ENCODE measurements at places on chromosomes 2 and 18. TPM values are rescaled to one million over a fixed set of nuclear protein-coding genes. Genes with fewer than 3 reads are reported as not detected.

ZNF385B gene
- total RNA-seq, result not detected

ZNF532 gene
- 118 TPM for total RNA-seq

ESPNL gene
- total RNA-seq, result 0.72 TPM

DNA sequence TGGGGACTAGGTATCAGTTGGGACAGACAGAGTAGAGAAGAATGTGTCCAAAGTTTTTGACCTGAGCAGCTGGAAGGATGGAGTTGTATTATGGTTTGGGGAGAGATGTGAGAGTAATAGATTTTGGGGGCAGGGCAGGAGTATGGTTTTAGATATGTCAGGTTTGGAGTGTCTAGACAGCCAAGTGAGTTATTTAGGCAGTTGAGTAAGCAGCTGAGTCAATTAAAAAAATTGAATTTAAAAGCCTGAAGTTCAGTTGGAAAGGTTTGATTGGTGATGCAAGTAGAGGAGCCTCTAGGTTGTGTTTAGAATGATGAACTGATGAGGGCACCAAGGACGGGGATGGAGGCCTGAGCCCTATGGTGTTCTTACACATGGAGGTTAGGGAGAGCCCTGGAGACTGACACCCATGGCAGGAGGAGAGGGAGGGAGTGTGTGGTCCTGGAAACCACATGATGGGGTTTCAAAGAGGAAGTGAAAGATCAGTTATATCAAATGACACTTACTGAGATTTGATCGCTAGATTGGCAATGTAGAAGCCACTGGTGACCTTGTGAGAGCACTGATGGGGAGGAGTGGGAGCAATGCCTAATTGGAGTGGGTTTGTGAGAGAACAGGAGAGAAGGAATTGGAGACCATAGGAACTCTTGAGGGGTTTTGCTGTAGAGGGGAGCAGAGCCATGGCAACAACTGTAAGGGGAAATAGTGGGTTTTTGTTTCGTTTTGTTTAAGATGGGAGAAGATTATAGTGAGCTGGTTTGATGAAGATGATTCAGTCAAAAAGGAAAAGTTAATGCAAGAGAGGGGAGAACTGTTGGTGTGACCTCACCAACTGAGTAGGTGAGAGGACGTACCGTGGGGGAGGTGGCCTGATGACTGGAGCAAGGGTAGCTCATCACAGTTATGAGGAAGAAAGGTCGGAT, 10.3 kb downstream of the ITGA6 start:
- peaks cover 45% of the 10 kb centered on the region for H3K4me1 ChIP-seq
- H3K4me3 ChIP-seq, result no peak overlapping the region
- no peaks in the 10 kb centered on the region for H3K27me3 ChIP-seq
- no peak overlapping the region for H3K27ac ChIP-seq

DNA sequence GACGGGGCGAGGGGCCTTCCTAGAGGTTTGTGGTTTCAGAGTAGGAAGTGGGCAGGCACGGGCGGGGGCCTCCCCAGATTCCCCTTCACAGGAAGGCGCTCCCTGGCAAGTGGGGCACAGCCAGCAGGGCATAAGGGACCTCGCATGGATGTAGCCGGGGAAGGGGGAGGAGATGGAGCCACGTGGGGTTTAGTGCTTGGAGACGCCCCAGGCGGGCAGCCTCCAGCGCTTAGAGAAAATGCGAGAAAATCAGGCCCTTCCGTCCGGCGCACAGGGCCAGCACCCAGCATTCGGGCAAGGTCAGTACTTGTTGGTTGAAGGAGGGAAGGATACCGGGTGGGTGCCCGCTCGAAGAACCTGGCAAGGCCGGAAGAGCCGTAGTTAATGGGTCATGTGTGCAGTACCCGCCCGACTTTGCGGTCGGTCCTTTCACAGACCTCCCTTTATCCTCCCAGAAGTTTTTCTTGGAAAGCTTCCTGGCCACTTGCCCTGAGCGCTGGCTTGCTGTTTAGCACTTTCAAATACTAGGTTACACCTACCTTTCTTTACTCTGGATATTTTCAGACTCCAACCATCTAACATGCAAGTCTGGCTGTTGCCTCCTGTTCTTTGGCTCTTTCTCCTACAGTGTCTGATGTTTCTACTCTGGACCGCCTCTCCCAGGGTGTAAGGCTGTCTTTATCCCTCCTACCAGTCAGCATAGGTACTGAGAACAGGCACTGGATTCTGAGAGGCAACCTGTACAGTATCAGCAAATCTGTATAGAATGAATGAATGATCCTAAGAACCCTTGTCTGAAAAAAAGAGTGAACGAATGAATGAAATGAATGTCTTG, 78.1 kb downstream of the CIB4 start:
- H3K27me3 ChIP-seq, result peaks cover 43% of the 10 kb centered on the region
- no peaks in the 10 kb centered on the region for H3K36me3 ChIP-seq
- DNase-seq, result no peak
- no peak overlapping the region for H3K27ac ChIP-seq
- H3K4me1 ChIP-seq, result no peaks in the 10 kb centered on the region
- no peak overlapping the region for H3K4me3 ChIP-seq

- H3K27me3 ChIP-seq, result no peaks in the 10 kb centered on the region
- no peaks in the 10 kb centered on the region for H3K36me3 ChIP-seq
- H3K4me1 ChIP-seq, result peaks cover 30% of the 10 kb centered on the region
- no peak overlapping the region for H3K4me3 ChIP-seq
- peak overlapping the region; percentile 73 for H3K27ac ChIP-seq
These were observed 328.7 kb upstream of the FAM98A start for GRCh38 chr2:33927756-33928155.

DNA sequence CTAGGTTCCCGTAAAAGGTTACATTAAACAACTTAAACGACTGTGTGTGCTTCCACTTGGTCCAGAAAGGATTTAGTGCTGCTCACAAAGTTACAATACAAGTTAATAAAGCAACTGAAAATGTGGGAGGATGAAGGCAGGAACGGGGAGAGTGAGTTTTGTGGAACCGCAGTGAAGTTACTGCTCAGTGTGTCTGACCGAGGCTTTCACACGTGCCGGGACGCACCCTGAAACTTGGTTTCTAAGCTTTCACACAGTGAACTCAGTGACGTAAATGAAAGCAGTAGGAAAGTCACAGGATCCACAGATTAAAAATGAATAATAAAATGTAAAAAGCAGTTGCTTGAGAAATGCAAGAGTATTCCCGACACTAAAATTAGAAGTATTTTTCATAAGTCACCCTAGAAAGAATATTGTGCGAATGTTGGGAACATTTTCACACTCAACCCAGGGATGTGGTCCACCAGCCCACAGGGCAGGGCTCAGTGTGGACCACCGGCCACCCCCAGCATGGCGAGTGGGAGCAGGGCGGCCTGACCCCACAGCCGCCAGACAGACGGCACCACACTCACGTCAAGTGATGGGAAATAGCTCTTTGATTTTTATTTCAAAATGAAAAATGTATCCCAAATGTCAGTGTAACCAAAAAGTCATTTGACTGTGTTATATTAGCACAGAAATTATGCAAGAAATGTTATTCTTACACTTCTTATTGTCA, 32.6 kb upstream of the CHMP1B start:
- DNase-seq, result no peak
- no peaks in the 10 kb centered on the region for H3K36me3 ChIP-seq
- no peaks in the 10 kb centered on the region for H3K4me1 ChIP-seq
- no peak overlapping the region for H3K4me3 ChIP-seq
- H3K27ac ChIP-seq, result no peak overlapping the region

GRCh38 chr2:152309352-152310214, 25.4 kb upstream of the FMNL2 start:
- no peak overlapping the region for H3K27ac ChIP-seq
- H3K4me3 ChIP-seq, result no peak overlapping the region
- H3K27me3 ChIP-seq, result no peaks in the 10 kb centered on the region
- peaks cover 9% of the 10 kb centered on the region for H3K4me1 ChIP-seq
- no peaks in the 10 kb centered on the region for H3K36me3 ChIP-seq

DNA sequence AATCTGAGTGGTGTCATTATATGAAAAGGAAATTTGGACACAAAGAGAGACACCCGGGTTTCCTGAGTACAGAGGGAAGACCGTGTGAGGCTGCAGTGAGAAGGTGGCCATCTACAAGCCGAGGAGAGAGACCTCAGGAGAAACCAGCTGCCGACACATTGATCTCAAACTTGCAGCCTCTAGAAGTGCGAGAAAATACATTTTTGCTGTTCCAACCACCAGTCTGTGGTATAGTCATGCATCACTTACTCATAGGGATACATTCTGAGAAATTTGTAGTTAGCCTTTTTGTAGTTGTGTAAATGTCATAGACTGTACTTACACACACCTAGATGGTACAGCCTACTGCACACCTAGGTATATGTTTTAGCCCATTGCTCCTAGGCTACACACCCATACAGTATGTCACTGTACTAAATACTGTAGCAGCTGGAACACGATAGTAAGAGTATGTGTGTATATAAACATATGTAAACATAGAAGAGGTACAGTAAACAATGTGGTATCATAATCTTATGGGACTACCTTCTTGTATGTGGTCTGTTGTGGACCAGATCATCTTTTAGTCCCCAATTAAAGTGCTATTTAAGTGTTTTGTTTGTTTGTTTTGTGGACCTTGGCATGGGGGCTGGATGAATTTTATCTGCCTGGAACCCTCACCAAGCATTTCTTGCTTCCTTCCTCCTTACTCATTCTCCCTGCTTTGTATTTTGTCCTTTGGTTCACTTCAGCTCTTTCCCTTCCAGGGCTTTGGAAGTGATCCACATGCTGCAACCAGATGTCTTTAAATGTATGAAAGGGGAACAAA, 38.3 kb upstream of the SESTD1 start:
- H3K36me3 ChIP-seq, result no peaks in the 10 kb centered on the region
- no peak for DNase-seq
- no peak overlapping the region for H3K27ac ChIP-seq
- no peaks in the 10 kb centered on the region for H3K27me3 ChIP-seq

DNA sequence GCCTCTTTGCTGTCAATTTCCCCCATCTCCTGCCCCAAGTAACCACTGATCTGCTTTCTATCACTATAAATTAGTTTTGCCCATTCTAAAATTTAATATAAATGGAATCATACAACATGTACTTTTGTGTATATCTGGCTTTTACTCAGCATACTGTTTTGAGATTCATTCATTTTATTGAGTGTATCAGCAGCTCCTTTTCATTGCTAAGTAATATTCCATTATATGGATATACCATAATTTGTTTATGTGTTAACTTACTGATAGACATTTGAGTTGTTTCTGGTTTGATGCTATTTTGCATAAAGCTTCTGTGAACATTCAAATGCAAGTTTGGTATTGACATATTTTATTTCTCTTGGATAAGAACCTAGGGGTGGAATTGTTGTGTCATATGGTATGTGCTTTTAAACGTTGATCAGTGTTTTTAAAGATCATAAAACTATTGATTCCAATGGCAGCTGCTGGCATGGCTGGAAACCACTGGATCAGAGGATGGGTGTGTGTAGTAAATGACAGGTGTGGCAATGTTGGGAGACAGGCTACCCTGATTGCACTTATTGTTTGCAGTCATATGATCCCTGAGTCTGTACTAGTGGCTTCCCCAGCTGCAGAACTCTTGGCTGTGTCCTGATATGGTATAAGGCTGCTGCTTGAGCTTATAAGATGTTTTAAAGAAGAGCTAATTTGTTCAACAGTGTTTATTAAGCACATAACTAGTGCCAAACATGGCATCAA, 75.3 kb downstream of the CYP1B1 start:
- H3K27me3 ChIP-seq, result no peaks in the 10 kb centered on the region
- DNase-seq, result no peak
- H3K36me3 ChIP-seq, result no peaks in the 10 kb centered on the region
- H3K4me3 ChIP-seq, result no peak overlapping the region

- DNase-seq, result peak; percentile 40
- no peaks in the 10 kb centered on the region for H3K36me3 ChIP-seq
- no peak overlapping the region for H3K4me3 ChIP-seq
- H3K4me1 ChIP-seq, result no peaks in the 10 kb centered on the region
- no peak overlapping the region for H3K27ac ChIP-seq
These were observed 45.5 kb upstream of the MSH2 start for GRCh38 chr2:47357483-47357882.

DNA sequence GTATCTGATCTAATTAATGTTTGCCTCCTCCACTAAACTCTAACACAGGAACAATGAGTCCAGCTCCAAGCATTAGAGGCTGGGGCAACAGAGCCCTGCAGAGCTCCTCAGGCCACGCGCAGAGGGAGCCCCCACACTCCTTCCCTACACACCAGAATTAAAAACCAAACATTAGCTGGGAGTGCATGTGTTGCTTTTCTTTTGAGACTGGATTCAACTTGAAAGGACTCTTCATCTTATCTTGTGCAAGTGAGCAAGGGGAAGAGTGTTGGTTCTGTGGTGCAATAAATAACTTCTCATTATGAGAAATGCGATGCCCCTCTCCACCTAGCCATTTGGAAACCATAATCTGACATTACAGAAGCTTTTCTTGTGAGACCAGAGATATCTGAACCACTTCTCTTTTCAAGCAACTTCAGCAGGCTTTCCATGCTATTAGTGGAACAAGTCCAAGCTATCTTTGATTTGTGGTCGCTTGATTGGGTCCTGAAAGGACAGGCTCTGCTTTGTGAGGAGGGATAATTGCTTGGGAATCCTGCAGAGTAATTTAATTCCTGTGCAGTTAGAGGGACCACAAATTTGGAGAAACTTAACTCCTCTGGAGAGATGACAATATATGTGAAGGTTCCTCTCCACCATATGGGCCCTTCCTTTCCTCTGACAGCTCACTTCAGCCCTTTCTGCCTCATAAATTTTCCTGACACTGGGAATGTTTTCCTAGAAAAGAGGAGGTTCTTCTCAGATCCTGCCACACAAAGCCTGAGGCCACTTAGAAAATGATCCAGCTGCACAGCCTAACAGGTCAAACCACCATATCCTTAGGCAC, 112.5 kb downstream of the ATL2 start:
- DNase-seq, result no peak
- H3K4me1 ChIP-seq, result no peaks in the 10 kb centered on the region
- no peak overlapping the region for H3K4me3 ChIP-seq

- no peaks in the 10 kb centered on the region for H3K4me1 ChIP-seq
These were observed at the start of gene MGAT5 for GRCh38 chr2:134253804-134254203. MGAT5 (plus strand) TSS chr2:134254072; CDS start chr2:134254404, 332 bp downstream.

- H3K27me3 ChIP-seq, result peaks cover 7% of the 10 kb centered on the region
- H3K27ac ChIP-seq, result no peak overlapping the region
- no peaks in the 10 kb centered on the region for H3K36me3 ChIP-seq
- no peak for DNase-seq
- no peaks in the 10 kb centered on the region for H3K4me1 ChIP-seq
These were observed 9.1 kb downstream of the KCNK3 start for GRCh38 chr2:26701596-26701995.

- no peaks in the 10 kb centered on the region for H3K27me3 ChIP-seq
- no peak for DNase-seq
- peaks cover 6% of the 10 kb centered on the region for H3K4me1 ChIP-seq
- H3K36me3 ChIP-seq, result peaks cover 27% of the 10 kb centered on the region
These were observed 103.4 kb downstream of the TNS1 start for GRCh38 chr2:217899231-217900009.

DNA sequence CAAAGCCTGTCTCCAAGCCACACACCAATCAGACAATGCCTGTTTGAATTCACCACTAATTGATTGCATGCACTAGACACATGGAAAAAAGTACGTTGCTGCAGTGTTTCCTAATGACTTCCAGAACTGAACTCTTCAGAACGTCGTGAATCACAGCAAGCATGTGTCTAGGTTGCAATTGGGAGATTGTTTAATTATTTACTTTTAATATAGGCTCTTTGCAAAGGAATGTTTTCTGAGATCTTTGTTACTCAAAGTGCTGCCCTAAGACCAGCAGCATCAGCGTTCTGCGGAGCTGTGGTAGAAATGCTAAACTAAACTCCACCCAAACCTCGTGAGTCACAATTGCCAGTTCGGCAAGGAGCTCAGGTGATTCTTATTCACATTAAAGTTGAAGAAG, 52.7 kb upstream of the CCDC68 start:
- no peaks in the 10 kb centered on the region for H3K4me1 ChIP-seq
- no peak for DNase-seq
- H3K36me3 ChIP-seq, result no peaks in the 10 kb centered on the region
- H3K4me3 ChIP-seq, result no peak overlapping the region
- peaks cover under 1% of the 10 kb centered on the region for H3K27me3 ChIP-seq
- no peak overlapping the region for H3K27ac ChIP-seq

Measured in A673 (cell line).